ENCODE measurements at places on chromosomes 3 and 15. TPM values are rescaled to one million over a fixed set of nuclear protein-coding genes. Genes with fewer than 3 reads are reported as not detected.

The SERINC4 gene
- total RNA-seq, result not detected

The TTBK2 gene
- 47.8 TPM for total RNA-seq

The SPESP1 gene
- not detected for total RNA-seq

The SLC22A13 gene
- 1.5 TPM for total RNA-seq

The CPNE9 gene
- 54.6 TPM for total RNA-seq

The CA12 gene
- total RNA-seq, result not detected

The LDHAL6B gene
- not detected for total RNA-seq

The CPNE4 gene
- 2.7 TPM for total RNA-seq

The CPN2 gene
- total RNA-seq, result not detected

The FBXO40 gene
- not detected for total RNA-seq

The PSMD2 gene
- 338 TPM for total RNA-seq

The TM4SF18 gene
- total RNA-seq, result not detected

The SLC51A gene
- total RNA-seq, result not detected

The IGF2BP2 gene
- total RNA-seq, result 118 TPM

The ZNF662 gene
- total RNA-seq, result 16.3 TPM

The FLNB gene
- total RNA-seq, result 75.4 TPM

All from glutamatergic neuron (in vitro differentiated cells).